Activated CD8-positive, alpha-beta T cell treated with anti-CD3 and anti-CD28 coated beads for 36 hours (primary cell): ENCODE measurements at places on chromosomes 6 and 20.

DNA sequence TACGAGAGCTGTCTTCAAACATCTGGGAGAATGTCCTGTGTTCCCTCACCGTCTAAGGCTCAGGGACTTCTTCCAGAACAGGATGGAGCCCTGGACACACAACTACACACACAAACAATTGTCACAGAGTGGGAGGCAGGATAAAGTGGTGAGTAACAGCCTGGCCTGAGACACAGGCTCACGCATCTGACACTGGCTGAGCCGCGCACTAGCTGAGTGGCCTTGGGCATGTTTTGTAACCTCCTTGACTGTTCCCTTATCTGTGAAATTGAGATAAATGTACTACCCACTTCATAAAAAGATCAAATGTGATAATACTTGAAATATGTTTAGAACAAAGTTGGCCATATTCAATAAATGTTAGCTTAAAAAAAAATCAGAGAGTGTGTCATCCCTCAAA lies 132.4 kb upstream of the ARMC2 start:
- DNase-seq, result no peak

DNA sequence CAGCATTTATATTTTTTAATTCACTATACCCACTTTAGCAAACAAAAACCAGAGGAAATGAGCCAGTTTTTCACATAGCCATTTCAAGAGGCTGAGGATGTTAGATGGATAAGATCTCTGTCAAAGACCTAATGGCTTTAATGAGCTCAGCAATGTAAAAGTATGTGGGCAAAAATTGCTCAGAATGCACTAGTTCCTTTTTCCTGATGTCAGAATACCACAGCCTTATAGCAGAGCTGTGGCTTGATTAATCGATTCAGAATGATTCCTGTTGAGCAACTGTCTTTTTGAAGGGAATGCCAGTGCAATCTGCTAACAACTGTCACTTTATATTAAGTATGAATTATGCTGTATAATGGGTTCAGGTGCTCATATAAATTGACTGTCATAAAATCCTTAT lies 100.6 kb upstream of the HIVEP1 start:
- DNase-seq, result no peak

GRCh38 chr6:128259029-128259724 lies 261.2 kb downstream of the PTPRK start:
- DNase-seq, result no peak

GRCh38 chr6:69917834-69918233 lies 51.5 kb downstream of the COL19A1 start:
- DNase-seq, result peak; percentile 34

GRCh38 chr6:25601800-25602673 lies 50.0 kb upstream of the SCGN start:
- no peak for DNase-seq

DNA sequence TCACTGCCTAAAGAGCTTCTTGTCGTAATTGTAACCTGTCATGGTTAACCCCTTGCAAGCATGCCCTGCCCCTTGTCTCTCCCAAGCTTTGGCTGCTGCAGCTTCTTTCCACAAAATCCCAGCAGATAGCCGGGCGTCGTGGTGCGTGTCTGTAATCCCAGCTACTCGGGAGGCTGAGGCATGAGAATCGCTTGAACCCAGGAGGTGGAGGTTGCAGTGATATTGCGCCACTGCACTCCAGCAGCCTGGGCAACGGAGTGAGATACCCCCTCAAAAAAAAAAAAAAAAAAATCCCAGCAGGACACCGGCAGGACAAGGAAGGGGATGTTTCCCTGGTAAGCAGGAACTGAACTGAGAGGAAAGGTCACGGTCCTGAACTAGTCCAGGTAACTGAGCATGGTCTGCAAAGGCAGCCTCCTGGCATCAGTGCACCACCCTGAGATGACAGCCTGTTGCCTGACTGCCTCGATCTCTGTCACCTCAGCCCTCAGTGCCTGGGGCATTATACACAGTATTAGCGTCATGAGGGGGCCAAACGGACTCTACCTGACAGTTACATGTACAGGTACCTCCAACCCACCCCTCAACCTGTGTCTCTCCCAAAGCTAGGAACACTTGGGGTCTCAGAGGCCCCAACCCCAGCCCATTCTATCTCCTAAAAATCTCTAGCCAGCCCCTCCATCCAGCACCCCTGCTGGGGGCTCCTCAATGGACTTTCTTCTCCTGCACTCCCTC lies 1.8 kb downstream of the LZTS3 start:
- no peak for DNase-seq

DNA sequence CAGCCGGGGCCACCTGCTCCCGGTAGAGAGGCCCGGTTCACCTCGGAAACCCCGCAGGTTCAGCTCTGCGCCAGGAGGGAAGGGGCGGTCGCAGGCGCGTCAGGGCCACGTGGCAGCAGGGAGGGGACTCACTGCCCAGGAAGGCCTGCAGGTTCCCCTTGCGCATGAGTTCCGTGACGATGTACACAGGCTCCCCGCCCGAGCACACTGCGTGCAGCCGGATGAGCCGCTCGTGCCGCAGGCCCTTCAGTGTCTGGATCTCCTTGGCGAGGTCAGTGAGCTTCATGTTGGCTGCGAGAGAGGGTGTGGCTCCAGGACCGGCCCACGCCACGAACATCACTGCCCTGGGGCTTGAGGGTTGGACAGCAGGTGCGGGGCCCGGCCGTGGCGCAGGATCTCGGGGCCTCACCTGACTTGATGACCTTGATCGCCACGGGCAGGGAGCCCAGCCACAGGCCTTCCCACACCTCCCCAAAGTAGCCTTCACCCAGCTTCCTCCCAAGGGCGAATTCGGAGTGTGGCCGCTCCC lies 4.9 kb upstream of the PTK6 start:
- no peak for DNase-seq

- DNase-seq, result no peak
Measured at GRCh38 chr20:50813101-50813643, 18.3 kb downstream of the BCAS4 start.

DNA sequence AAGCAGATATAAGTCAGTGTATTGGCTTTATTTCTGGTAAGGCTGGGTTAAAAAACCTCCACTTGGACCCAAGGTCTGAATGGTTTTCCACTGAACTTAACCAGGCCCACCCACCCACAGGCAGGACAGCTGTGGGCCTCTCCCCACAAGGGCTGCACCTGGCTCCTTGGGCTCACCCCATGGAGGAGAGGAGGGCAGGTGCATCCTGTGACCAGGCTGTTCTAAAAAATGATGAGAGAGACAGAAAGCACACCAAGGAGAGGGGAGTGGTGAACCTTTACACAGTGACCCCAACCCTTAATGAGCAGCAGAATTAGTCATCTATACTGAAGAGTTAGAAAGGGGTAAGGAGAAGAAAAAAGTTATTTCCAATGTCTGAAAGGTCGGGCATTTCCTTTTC lies 34.5 kb upstream of the DUSP22 start:
- peak; percentile 20 for DNase-seq

GRCh38 chr6:14270142-14270893 lies 152.7 kb downstream of the CD83 start:
- no peak for DNase-seq

DNA sequence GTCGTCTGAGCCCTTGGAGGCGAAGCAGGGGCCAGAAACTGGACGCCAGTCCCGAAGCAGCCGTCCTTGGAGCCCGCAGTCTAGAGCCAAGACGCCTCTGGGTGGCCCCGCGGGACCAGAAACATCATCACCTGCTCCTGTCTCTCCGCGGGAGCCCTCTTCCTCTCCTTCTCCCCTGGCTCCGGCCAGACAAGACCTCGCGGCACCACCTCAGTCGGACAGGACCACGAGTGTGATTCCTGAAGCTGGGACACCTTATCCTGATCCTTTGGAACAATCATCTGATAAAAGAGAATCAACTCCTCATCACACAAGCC lies 416 bp downstream of the RSPH4A start:
- peak; percentile 17 for DNase-seq

- DNase-seq, result no peak
Measured at GRCh38 chr20:7703996-7704395, 236.3 kb downstream of the HAO1 start.

DNA sequence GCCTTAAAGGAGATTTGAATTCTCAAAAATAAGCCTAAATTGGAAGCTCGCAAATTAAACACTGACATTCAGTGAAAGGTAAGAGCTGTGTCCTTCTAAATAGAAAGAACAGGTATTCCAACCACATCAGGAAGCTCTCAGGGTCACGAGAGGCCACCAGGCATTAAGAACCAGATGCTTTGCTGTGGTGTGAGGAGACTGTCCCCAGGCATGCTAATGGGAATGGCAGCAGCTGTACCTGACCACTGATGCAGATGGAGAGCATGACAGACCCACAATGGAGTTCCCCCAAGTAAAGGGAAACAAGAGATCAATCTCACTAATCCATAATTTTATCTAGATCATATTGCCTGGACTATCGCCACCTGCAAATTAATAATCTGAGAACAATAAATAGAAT lies 658.9 kb upstream of the NOX3 start:
- DNase-seq, result no peak
